ENCODE measurements at places on chromosomes 12 and 14.

DNA sequence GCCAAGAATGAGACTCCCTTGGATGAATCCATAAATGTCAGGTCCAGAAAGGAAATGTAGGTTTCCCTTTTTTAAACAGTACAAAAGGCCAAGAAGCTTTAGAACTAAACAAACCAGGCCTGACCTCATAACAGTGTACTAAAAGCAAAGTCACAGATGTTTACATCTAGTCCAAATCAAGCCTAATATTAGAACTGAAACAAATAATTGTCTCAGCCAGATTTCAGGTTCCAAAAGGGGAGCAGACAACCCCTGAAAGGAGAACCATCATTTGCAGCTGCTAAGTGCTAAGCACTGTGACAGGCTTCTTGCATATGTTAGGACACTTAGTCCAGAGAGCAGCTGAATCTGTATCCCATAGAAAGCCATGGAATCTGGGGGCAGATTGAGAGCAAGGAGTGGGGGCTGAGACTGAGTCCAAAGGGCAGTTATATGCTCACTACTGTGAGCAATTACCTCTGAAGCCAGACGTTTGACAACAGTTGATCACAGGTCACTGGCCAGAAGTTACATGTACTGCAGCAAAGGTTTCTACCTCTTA, 90.1 kb downstream of the STXBP6 start:
- H3K4me3 ChIP-seq = no peak overlapping the region
- no peak for DNase-seq
- no peaks in the 10 kb centered on the region for H3K36me3 ChIP-seq
- H3K27ac ChIP-seq = peak overlapping the region; percentile 33
- H3K4me1 ChIP-seq = peaks cover 9% of the 10 kb centered on the region

DNA sequence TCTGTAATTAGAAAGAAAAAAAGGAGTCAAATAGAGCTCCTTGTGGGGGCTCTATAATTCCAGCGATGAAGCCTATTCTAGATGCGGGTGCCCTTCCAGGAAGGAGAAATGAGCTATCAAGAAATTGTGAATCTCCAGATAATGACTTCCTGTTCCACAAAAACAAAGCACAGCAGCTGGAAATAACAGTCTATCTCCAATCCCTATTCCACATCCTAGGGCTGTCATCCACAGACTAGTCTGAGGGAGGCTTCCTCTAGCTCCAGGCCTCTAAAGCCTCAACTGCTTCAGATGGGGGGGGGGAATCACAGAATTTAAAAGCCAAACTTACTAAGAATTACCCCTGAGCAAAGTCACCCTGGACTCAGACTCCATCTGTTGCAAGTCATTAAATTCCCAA, 77.4 kb upstream of the GTF2A1 start:
- H3K27me3 ChIP-seq = no peaks in the 10 kb centered on the region
- H3K4me1 ChIP-seq = peaks cover 52% of the 10 kb centered on the region
- H3K27ac ChIP-seq = peak overlapping the region; percentile 1
- H3K4me3 ChIP-seq = no peak overlapping the region
- H3K36me3 ChIP-seq = no peaks in the 10 kb centered on the region

DNA sequence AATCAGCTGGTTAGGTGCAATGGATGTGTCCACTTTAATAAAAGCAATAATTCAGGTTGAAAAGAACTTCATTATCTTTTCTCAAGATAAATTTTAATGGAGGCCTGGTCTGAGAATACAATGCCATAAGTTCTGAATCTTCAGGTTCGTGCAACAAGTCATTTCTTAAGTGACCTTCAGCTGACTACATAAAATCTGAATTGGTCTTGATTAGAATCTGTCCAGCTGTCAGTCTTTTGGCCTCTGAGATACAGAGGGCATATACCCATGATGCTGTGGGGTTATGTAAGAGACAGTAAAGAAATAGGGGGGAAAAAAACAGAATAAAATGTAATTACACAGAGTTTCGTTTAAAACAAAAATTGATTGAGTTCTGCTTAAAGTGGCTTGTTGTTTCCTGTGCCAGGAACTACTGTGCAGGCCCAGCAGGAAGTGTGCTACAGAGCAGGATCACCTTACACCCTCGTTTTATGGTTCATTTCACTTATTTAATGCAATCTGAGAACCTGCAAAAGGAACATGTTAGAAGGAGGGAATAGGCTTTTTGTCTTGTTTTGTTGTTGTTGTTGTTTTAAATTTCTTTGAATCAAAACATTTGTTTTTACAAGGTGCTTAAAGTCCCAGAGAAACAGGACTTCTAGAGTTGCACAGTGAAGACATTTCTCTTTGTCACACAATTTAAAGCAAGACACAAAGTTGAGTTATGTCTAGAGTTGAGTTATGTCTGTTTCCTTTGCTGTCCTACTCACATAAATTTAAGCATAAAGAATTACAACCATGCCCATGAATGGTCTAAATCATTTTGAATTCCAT, 64.2 kb downstream of the LGR5 start:
- H3K27me3 ChIP-seq = no peaks in the 10 kb centered on the region
- H3K36me3 ChIP-seq = no peaks in the 10 kb centered on the region
- peak overlapping the region; percentile 35 for H3K27ac ChIP-seq
- H3K4me3 ChIP-seq = no peak overlapping the region
- no peak for DNase-seq

- H3K27ac ChIP-seq = no peak overlapping the region
- no peak overlapping the region for H3K4me3 ChIP-seq
- no peak for DNase-seq
- H3K4me1 ChIP-seq = no peaks in the 10 kb centered on the region
- no peaks in the 10 kb centered on the region for H3K36me3 ChIP-seq
Measured at GRCh38 chr12:130622803-130623202, 93.3 kb downstream of the RIMBP2 start.

- H3K36me3 ChIP-seq = no peaks in the 10 kb centered on the region
- no peaks in the 10 kb centered on the region for H3K27me3 ChIP-seq
- no peak for DNase-seq
- peaks cover 5% of the 10 kb centered on the region for H3K4me1 ChIP-seq
- H3K27ac ChIP-seq = no peak overlapping the region
- no peak overlapping the region for H3K4me3 ChIP-seq
Measured at GRCh38 chr12:119578112-119578511, 15.5 kb upstream of the TMEM233 start.

GRCh38 chr14:95183532-95184412, 26.4 kb upstream of the DICER1 start:
- peak overlapping the region; percentile 66 for H3K27ac ChIP-seq
- H3K4me3 ChIP-seq = no peak overlapping the region
- H3K4me1 ChIP-seq = peaks cover 28% of the 10 kb centered on the region
- no peak for DNase-seq
- peaks cover 12% of the 10 kb centered on the region for H3K36me3 ChIP-seq

DNA sequence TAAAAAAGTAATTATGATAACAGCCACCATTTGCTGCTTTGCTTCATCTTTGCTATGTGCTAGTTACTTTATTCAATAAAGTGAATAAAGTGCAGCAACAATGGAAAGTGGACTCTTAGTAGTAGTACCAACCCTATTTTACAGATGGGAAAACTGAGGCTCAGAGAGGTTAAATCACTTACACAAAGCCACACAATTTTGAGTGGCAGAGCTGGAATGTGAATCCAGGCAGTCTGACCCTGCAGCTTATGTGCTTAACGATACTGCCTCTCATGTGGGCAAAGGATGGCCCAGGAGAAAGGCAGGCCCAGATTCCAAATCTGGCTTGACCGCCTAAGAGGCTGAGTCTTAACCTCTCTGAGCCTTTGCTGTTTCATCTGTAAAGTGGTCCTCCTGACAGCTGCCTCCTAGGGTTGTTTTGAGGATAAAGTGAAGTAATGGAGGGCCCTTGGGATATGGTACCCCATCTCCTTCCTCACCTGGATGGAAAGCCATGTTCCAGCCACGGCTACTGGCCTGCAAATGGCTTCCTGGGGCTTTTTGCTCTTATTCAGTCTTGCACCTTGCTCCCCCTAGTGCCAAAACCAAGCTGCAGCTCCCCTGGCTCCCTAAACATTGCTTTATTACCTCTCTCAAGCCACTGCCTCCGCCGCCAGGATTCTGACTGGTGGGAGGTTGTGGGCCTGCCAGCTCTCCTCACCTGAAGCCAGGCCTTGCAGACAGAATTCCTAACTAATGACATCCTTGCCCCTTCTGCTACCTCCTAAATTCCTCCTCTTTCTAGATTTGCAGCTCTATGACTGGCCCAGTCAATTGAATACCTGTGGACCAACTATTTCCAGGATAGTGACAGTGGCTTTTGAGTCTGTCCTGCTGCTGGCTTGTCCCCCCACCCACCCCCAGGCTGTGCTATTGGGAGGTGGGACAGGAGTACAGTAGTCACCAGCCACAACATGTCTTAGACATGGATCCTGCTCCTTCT, 283.3 kb upstream of the PWP1 start:
- H3K4me1 ChIP-seq = no peaks in the 10 kb centered on the region
- H3K27ac ChIP-seq = no peak overlapping the region
- H3K4me3 ChIP-seq = no peak overlapping the region

DNA sequence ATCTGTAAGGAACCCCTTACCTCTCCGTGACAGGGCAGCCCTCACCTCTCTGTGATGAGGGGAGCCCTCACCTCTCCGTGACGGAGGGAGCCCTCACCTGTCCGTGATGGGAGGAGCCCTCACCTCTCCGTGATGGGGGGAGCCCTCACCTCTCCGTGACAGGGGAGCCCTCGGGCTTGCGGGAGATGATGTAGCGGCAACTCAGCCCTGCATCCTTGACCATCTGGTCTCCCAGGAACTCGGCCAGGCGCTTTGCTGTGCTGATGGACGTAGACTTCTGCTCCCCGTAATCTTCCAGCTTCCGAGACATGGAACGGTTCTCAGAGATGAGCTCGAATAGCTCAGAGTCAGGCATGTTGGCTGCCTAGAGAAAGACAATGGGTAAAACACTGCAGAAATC, 28.0 kb downstream of the POLE start:
- no peak for DNase-seq
- no peaks in the 10 kb centered on the region for H3K36me3 ChIP-seq
- no peak overlapping the region for H3K27ac ChIP-seq
- no peaks in the 10 kb centered on the region for H3K4me1 ChIP-seq
- no peaks in the 10 kb centered on the region for H3K27me3 ChIP-seq

DNA sequence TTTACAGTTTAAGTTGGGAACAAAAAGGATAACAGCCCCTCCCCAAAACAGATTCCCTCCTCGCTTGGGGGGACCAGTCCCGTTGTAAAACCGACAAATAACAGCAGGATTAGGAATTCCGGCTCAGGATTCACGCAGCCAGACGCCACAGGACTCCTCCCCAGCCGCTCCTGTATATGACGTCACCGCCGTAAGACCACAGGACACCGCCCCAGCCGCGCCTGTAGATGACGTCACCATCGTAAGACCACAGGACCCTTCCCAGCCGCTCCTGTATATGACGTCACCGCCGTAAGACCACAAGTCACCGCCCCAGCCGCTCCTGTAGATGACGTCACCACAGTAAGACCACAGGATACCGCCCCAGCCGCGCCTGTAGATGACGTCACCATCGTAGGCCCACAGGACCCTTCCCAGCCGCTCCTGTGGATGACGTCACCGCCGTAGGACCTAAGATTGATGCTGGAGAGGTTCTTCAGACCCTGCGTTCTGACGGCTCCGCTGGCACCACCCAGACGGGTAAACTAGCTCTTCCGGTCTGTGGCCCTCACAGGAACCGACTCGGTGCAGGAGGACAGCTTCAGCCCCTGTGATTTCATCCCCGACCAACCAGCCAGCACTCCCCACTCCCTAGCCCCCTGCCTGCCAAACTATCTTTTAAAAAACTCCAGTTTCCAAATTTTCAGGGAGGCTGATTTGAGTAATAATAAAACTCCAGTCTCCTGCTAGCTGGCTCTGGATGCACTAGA, 43.9 kb upstream of the FBRSL1 start:
- H3K27ac ChIP-seq = no peak overlapping the region
- H3K36me3 ChIP-seq = no peaks in the 10 kb centered on the region
- peak overlapping the region; percentile 25 for H3K4me3 ChIP-seq
- H3K4me1 ChIP-seq = no peaks in the 10 kb centered on the region
- H3K27me3 ChIP-seq = peaks cover 10% of the 10 kb centered on the region

DNA sequence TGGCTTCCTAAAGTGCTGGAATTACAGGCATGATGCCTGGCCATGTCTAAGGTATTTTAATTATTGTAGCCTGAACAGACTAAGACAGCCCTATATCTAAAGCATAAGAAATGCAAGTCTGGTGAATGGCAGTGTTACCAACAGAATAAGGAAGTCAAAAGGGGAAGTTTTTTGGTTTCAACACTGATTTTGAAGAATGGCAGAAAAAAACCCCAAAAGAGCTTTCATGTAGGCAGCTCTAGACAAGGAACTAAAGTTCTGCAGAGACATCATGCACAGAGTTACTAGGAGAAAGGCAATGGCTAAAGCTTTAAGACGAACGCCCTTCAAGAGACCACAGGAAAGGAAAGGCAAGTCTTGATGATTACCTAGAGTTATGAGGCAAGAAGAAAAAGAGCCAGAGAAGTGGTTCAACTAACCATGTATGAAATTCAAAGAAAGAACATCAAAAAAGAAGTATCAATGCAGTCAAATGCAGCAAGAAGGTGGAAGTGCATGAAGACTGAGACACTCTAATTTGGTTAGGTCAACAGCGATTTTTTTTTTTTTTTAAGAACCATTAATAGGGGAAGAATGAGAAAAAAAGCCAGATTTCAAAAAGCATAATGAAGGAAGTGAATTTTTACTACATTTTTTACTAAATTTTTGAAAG, 50.8 kb downstream of the RPS6KA5 start:
- no peaks in the 10 kb centered on the region for H3K27me3 ChIP-seq
- H3K27ac ChIP-seq = no peak overlapping the region
- no peak for DNase-seq
- no peak overlapping the region for H3K4me3 ChIP-seq
- peaks cover 3% of the 10 kb centered on the region for H3K4me1 ChIP-seq

DNA sequence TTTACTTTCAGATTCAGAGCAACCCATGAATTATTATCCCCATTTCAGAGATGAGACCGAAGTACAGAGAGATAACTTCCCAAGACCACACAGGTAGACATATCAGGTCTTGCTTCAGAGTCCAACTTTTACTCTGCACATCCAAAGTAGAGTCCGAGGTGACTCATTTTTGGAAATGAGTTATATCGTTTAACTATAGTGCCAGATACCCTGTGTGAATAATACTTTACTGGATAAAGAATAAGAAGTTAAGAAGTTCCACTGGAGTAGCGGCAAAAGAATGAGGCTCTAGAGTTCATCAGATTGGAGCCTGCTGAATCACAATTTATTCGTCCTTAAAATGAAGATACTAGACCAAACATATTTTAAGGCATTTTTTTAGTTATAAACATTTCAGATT, 124.7 kb downstream of the EPS8 start:
- no peak overlapping the region for H3K4me3 ChIP-seq
- H3K36me3 ChIP-seq = peaks cover 5% of the 10 kb centered on the region
- H3K27ac ChIP-seq = no peak overlapping the region
- no peak for DNase-seq

DNA sequence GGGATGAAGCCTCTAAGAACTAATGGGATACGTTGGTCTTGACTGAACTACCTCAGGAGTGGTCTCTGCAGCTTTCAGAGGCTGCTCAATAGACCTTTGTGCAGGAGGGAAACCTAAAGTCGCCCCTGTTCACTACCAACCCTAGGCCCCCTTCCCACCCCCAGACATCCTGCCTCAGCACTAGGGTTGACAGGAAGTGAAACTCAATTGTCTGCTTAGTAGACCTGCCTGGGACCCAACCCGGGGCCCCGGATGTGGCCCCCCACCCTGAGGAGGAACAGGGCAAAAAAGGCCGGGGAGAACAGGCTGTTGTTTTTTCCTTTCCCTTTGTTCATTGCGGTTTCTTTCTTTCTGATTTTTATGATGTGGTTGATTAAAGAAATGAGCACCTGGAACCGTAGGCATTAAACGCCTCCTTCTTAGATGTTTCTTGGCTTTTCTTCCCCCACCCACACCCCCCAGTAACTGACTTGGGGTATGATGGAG, 1.6 kb upstream of the DGKA start:
- H3K4me1 ChIP-seq = peaks cover 30% of the 10 kb centered on the region
- DNase-seq = no peak
- H3K4me3 ChIP-seq = no peak overlapping the region
- no peaks in the 10 kb centered on the region for H3K36me3 ChIP-seq
- peaks cover 23% of the 10 kb centered on the region for H3K27me3 ChIP-seq
